AG20443 (cell line): ENCODE measurements at places on chromosomes 1 and 21.

DNA sequence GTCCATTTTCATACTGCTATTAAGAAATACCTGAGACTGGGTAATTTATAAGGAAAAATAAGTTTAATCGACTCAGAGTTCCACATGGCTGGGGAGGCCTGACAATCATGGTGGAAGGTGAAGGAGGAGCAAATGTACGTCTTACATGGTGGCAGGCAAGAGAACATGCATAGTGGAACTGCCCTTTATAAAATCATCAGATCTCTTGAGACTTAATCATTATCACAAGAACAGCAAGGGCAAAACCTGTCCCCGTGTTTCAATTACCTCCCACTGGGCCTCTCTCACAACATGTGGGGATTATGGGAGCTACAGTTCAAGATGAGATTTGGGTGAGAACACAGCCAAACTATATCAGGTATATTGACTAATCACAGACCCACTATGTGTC is 370.2 kb upstream of the USP24 start:
- DNase-seq, result no peak

DNA sequence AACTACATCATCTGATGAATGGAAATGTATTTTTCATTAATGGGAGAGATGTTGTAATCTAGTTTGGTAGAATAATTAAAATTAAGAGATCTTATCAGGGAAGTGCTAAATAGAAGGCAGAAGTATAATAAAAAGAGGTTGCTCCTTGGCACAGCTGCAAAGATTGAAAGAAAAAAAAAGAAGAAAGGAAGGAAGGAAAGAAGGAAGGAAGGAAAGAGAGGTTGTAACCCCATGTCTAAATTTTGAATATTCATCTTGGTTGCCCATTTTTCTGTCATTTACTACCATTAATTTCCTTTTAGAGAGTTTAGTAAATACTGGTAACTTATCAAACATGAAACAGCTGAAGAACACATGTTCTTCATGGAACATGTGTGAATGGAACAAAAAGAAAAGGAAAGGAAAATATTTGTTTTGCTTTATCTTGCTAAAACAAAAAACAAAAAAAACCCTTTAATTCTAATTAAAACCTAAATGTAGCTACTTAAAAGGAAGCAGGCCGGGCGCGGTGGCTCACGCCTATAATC is 10.5 kb upstream of the MDM4 start:
- no peak for DNase-seq

GRCh38 chr1:230002164-230002803 is 64.8 kb upstream of the GALNT2 start:
- no peak for DNase-seq

- DNase-seq, result no peak
Measured at GRCh38 chr1:206012086-206012859, 9.1 kb upstream of the RAB7B start.

DNA sequence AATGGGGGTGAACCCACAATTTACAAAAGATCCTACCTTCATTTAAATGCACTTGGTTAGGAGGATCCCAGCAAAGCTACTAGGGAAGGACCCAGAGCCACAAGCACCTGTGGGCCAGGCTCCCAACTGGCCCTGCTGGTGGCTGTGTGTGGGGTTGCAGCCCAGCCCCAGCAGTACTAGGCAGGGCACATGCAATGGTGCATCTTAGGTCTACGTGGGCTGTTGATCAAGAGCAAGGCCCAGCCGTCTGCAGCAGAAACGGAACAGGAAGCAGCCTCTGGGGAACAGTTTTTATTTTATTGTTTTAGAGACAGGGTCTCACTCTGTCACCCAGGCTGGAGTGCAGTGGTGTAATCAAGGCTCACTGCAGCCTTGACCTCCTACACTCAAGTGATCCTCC is 134.1 kb upstream of the RAB4A start:
- DNase-seq, result no peak

DNA sequence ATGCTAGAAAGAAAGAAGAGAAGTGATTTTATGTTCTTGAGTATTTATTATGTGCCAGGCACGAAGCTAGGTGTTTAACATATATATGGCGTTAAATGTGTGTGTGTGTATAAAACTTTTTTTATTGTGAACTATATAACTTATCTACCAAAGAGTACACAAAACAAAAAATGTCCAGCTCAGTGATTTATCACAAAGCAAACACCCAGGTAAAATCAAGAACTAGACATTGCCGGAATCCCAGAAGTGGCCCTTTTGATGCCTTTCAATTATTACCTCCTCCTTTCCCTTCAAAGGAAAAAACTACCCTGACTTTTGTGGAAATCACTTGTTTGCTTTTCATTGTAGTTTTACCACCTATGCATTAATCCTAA is 40.5 kb upstream of the ZNF648 start:
- DNase-seq, result no peak

- DNase-seq, result peak; percentile 59
Measured at GRCh38 chr1:13807209-13807608, 107.2 kb downstream of the PRDM2 start.

- no peak for DNase-seq
Measured at GRCh38 chr1:57204942-57205787, 218.7 kb downstream of the DAB1 start.

DNA sequence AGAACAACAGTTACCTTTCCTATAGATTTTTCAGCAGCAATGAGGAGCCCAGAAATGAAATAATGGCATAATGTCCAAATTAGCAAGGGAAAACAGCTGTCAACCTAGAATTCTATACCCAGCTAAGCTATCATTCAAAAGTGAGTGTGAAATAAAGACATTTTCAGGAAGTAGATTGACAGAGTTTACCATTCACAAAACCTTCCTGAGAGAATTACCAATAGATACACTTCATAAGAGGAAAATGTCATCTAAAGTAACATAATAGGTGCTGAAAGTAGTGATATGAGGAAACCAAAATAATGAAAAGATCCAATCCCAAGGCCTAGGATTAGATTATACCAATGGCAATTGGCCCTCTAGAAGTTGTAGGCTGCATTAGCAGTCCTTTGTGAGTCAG is 34.6 kb downstream of the OBSCN start:
- no peak for DNase-seq

- no peak for DNase-seq
Measured at GRCh38 chr21:46264690-46265144, 20.7 kb downstream of the MCM3AP start.

DNA sequence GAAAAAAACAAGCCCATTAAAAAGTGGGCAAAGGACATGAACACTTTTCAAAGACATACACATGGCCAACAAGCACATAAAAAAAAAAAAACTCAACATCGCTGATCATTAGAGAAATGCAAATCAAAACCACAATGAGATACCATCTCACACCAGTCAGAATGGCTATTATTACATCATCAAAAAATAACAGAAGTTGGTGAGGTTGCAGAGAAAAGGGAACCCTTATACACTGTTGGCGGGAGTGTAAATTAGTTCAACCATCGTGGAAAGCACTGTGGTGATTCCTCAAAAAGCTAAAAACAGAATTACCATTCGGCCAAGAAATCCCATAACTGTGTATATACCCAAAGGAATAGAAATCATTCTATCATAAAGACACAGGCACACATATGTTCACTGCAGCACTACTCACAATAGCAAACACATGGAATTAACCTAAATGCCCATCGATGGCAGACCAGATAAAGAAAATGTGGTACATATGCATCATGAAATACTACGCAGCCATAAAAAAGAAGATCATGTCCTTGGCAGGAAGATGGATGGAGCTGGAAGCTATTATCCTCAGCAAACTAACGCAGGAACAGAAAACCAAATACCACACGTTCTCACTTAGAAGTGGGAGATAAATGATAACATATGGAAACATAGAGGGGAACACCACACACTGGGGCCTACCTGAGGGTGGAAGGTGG is 70.1 kb downstream of the INTS7 start:
- DNase-seq, result no peak

- peak; percentile 77 for DNase-seq
Measured at GRCh38 chr1:234862944-234863515, 253.1 kb upstream of the IRF2BP2 start.

DNA sequence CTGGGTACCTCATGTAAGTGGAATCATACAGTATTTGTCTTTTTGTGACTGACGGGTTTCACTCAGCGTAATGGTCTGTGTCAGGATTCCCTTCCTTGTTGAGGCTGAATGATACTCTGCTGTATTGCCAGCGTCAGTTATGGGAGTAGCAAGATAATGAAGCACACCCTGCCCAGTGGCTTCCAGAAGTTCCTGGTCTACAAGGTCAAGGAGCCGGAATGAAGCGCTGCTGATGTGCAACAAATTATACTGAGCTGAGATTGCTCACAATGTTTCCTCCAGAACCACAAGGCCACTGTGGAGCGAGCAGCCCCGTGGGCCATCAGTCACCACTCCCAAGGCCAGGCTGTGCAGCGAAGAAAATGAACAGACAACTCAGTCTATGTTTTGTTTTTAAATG is 24.0 kb upstream of the TDRD10 start:
- no peak for DNase-seq

DNA sequence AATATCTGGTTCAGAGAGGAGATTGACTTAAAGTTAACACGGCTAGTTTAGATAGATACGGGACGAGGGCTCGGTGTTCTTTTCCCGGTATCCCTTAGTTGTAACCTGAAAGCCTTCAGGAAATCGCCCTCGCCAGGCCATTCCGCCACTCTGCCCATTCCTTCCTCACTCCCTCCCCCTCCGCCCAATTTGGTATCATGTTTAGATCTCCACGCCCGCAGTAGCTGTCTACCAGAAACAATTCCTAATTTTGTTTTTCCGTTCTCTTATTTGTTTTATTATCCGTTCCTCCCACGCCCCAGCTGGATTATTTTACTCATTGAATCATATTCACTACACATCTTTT is 685 bp upstream of the VAMP4 start:
- DNase-seq, result peak; percentile 44

GRCh38 chr21:40461008-40461407 is 385.9 kb downstream of the DSCAM start:
- no peak for DNase-seq

GRCh38 chr1:41661428-41662060 is 177.1 kb upstream of the EDN2 start:
- DNase-seq, result peak; percentile 45

DNA sequence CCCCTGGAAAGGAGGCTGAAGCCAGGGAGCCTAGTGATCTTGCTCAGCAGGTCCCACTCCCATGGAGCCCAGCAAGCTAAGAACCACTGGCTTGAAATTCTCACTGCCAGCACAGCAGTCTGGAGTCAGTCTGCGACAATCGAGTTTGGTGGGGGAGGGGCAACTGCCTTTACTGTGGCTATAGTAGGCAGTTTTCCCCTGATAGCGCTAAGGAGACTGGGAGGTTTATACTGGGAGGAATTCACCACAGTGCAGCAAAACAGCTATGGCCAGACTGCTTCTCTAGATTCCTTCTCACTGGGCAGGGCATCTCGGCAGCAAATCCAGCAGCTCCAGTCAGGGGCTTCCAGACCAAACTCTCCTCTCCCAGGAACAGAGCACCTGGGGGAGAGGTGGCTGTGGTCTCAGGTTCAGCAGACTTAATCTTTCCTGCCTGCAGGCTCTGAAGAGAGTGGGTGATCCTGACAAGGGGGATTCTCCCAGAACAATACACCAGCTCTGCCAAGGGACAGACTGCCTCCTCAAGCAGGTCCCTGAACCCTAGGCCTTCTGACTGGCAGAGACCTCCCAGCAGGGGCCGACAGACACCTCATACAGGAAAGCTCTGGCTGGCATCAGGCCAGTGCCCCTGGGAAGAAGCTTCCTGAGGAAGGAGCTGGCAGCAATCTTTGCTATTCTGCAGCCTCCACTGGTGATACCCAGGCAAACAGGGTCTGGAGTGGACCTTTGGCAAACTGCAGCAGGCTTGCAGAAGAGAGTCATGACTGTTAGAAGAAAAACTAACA is 548.5 kb upstream of the NEGR1 start:
- no peak for DNase-seq

DNA sequence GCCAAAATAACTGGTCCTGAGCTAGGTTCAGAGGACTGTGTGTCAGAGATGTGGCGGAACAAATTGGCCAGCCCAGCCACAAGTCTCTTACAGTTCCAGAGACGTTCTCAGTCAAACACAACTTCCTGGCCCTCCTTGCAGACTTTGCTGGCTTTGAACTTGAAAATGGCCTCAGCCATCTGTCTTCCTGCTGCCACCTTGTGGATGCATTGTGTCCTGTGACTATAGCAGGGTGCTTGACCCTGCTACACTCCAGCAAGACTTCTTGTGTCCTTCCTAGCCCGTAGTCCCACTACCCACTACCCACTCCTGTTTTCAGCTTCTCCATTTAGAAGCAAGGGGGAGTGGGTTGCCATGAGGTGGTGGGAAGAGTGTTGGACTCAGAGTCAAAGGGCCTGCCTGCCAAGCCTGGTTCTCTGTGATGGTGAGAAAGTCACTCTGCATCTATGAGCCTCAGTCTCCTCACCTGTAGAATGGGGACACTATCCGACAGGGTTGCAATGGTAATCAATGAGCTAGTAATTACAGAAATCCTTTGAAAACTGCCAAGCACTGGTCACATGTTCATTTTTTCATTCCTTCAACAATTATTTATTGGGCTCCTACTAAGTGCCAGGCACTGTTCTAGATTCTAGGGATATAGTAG is 109.9 kb downstream of the IGSF21 start:
- peak; percentile 57 for DNase-seq

DNA sequence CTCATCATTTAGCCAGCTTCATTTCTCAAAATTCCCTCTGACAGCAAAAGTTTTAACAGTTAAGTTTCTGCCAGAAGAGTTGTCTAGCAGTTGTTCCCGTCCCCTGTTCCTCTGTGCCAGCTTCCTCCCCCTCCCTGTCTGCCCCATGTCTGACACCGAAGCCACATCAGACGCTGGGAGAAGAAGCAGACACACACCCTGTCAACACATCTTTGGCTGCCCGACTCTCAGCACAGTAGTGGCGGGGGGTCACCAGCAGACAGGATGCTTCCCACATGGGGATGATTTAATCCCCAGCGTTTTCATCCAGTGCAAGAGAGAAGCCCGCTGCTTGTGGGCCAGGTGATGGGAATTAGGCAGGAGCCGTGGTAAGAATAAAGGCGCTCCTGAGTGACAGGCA is 379.4 kb upstream of the RUNX1 start:
- peak; percentile 27 for DNase-seq

- no peak for DNase-seq
Measured at GRCh38 chr1:228938537-228938901, 203.2 kb downstream of the RHOU start.

GRCh38 chr1:182533896-182534295 is 55.2 kb downstream of the RNASEL start:
- DNase-seq, result no peak

- DNase-seq, result peak; percentile 26
Measured at GRCh38 chr1:171738911-171739310, 3.0 kb downstream of the VAMP4 start.

DNA sequence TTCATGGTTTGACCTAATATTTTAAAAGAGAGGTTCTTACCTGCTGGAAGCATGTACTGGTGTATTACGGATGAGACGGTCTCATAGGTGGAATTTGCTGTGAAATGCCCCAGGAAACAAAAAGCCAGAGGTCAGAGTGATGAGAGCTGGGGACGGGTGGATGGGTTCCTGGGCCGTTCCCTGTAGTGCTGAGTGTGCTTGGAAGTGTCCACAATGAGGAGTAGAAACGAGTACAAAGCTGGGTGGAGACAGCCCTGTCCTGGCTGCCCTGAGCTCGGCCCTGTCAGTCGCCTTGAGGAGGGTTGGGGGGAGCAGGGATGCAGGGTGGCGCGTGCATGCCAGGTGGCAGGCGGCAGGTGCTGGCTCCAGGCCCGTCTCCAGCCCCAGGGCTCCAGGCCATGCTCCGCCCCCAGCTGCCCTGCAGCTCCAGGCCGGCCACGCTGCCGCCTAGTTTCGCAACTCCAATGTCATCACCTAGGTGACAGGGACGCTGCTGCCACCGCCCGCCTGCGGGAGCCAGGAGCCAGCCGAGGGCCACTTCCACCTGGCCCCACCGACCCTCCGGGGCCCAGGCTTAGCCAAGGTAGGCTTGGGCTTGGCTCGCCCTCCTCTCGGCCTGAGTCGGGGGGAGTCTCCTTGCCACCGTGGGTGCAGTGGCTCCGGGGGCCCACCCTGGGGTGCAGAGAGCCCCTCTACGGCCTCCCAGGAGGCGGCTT is 16.4 kb downstream of the TP73 start:
- DNase-seq, result peak; percentile 71
